AG04449 (cell line): ENCODE measurements at places on chromosomes 6 and 20.

- no peak for DNase-seq
Measured at GRCh38 chr6:152952045-152952444, 30.8 kb downstream of the FBXO5 start.

DNA sequence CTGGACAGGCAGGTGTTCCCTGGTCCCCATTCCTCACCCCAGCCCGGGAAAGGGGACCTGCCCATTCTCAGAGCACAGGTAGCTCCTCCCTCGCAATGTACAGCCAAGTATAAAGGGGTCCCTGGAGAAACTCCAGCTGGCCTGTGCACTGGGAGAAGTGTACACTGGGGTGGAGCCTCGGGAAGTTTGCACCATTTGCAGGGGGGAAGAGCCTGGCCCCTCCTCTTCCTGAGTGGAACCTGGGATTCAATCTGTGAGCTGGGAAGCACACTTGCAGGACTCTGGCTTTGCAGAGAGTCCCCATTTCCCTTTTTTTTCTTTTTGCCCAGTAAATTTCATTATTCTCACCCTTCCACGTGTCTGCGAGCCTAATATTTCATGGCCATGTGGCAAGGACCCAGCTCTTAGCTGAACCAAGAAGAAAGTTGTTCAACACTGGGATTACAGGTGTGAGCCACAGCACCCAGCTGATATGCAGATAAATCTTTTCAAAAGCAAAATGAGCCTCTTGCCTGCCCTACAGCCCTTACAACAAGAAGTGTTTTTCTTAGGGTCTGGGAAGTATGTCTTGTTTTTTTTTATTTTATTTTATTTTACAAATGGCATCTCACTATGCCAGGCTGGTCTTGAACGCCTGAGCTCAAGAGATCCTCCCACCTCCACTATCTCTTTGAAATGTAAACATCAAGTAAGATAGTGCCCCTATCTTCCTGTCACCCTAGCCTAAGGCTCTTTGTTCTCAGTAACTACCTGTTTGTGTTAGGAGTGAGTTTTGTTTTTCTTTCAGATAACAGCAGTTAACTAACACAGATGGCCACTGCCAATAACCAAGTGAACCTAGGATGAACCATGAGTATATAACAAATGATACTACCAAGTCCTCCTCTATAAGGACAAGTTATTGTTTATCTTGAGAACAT is 9.3 kb upstream of the RNGTT start:
- no peak for DNase-seq

- no peak for DNase-seq
Measured at GRCh38 chr6:30767158-30767943, 23.0 kb upstream of the IER3 start.

- no peak for DNase-seq
Measured at GRCh38 chr6:45625191-45625664, 247.5 kb upstream of the SUPT3H start.

DNA sequence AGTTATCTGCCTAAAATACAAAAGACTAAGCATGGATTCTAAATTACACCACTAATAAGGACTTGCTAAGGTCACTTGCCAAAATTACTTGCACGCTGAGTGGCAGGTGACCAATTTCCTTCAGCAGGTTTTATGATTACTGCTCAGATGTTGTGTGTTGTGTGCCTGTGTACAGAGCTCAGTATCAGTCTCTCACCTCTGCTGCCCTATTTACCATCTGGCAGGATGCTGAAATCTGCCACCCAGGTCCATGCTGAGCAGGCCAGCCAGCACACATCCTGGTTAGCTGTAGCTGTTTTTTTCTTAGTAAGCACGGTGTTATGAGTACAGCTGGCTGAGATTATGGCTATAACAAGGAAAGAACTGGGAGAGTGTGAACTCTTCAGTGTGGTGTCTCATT is 34.0 kb downstream of the ELOVL4 start:
- DNase-seq = no peak

- DNase-seq = no peak
Measured at GRCh38 chr6:11656491-11656890, 118.9 kb downstream of the TMEM170B start.

DNA sequence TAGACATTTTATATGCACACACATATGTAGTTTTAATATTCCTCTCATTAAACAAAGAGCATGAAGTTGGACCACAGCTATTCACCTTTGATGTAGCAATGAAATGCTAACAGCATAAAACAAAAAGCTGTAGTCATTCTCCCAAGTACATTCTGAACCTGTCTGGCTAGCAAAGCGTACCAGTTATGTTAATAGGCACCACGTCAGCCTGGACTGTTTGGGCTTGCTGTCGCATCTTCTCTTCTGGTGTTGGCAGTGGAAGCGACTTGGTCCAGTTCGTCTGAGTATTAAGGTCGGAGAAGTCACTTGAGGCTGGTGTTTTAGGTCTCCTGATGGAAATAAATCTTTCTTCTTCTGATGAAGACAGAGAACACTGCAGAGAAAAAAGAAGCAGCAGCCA is 42.8 kb downstream of the HEBP2 start:
- no peak for DNase-seq
